Choroid plexus epithelial cell (primary cell): ENCODE measurements at places on chromosomes 1 and 21.

- peak; percentile 67 for DNase-seq
Observed at GRCh38 chr1:19418503-19418971, 66.8 kb downstream of the CAPZB start.

DNA sequence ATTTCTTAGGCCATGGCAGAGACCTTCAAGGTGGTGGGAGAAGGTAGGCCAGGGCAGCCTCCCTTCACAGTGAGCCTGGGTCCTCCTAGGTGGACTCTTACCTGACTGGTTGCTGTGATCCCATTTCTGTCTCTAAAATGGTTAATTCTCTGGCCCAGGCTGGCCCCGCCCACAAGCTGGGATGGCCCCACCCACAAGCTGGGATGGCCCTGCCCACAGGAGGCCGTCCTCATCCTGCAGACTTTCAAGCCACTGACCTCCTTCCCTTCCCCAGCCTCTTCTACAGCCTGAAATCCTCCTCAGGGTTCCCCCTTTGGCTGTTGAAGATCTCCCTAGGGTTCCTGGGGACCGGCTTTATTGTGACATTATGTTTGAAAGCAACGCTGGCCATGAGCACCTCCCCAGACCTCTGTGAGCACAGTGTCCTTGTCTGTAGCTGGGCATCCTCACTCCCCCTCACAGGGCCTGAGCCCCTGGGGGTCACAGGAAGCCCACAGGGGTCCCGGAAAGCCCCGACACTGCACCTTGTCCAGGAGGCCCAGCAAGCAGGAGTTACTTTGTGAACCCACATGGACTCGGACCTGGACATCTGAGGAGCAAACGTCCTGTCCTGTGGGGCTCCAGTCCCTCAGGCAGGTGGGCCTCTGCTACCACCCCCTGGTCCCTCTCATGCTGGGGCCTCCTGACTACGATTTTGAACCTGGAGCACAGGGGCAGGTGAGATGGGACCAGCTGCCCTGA, 621.7 kb downstream of the MATN1 start:
- DNase-seq: no peak

DNA sequence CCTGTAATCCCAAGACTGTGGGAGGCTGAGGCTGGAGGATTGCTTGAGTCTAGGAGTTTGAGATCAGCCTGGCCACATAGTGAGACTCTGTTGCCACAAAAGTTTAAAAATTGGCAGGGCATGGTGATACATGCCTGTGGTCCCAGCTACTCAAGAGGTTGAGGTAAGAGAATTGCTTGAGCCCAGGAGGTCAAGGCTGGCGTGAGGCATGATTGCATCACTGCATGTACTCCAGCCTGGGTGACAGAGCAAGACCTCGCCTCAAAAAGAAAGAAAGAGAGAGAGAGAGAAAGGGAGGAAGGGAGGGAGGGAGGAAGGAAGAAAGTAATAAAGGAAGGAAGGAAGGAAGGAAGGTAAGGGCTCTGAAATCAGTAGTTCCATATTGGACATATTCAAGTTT, 25.0 kb downstream of the GLUL start:
- no peak for DNase-seq

GRCh38 chr1:248800459-248800858, 25.3 kb downstream of the SH3BP5L start:
- no peak for DNase-seq

DNA sequence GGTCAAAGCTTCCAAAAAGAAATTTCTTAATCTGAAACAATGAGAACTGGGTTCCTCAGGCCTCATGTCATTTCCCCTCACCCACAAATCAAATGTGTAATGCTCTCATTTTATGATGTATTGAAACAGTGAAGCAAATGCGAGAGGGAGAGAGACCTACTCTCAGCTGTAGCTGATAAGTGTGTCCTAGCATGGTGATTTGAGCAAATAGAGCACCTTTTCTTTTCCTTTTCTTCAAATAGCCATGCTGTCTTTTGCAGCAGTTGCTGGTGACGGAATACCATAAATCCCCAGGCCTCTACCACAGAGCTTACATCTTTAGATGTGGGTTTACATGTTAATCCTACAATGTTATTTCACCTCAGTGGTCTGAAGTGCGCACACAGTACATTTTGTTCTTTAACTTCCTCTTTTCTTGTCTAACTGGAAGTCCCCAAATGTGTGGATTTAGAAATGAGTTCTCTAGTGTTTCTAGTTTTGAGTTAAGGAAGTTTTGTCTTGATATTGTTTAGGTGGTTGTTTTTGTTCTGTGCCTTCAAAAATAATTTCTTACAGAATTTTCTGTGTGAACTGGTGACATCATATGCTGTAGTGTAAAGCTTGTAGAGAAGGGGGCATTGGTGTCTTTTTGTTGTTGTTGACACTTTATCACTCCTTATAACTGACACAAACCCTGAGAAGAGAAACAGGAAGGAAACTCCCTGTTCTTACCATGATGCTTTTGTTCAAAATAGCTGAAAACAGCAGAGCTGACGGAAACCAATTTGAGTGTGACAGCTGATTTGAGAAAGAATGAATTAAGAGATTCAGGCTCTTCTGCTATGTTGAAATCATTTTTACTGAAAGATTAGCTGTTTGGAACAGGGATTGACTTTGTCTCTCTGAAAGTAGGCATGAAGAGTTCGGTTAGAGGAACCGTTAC, 12.2 kb downstream of the SMAP2 start:
- DNase-seq: peak; percentile 50

GRCh38 chr1:27887215-27888021, 15.1 kb downstream of the THEMIS2 start:
- DNase-seq: no peak

DNA sequence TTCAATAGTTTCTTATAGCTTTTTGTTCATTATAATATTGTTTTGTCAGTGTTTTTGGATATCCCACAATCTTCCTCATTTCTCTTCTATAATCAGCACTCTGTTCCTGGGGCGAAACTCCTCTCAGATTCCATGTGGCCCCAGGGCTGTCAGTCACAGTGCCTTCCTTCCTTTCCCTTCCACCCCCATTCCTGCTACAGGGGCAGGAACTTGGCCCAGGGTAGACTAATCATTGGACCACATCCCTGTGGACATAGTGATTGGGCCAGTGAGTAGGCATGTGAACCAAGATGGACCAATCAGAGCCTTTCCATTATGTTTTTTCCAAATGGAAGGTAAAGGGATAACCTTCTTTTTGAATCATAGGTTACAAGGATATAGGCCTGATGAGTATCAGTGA, 78.3 kb downstream of the PGM1 start:
- DNase-seq: no peak

DNA sequence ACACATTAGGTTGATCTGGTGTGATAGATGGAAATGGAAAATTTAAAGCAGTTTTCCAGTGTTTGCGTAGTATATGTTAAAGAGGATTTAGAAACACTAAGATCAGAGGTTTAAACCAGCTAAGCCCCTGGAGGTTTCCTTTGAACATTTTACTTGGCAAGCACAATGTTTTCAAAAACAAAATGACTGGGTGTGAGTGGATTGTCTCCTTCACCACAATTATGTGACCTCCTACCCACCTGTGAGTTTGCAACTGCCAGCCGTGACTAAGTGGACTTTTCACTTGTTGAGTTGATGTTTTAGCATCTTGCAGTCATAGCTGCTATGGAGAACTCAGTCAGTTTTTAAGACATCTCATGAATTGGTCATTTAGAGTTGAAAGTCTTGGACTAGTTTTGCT, 4.7 kb downstream of the CCDC190 start:
- DNase-seq: peak; percentile 99

DNA sequence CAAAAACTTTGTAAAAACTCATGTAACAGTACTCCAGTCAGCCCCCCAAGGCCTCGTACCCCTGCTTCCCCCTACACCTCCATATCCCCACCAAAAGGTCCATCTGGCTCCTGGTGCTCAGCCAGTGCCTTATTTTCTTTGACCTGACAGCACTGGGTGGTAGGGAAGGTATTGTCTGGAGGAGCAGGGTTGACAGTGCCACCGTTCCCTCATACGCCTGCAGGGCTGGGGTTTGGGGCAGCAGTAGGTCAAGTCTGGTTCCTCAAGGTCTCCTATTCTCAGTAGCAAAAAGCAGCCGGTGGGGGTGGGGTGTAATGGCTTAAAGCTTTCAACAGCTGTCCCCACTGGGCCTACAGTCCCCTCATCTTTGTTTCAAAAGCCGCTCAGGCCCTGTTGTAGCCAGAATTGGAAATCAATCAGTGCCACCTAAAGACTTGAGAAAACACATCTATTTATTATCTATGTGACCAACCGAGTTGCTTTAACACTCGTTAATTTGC, 25.3 kb upstream of the TTF2 start:
- DNase-seq: no peak

- DNase-seq: no peak
Observed at GRCh38 chr1:175380521-175381300, 188.1 kb upstream of the KIAA0040 start.

- no peak for DNase-seq
Observed at GRCh38 chr21:44286716-44287632, 1.3 kb downstream of the AIRE start.

- DNase-seq: peak; percentile 95
Observed at GRCh38 chr1:78061825-78062523, 16.2 kb downstream of the GIPC2 start.

GRCh38 chr21:37365517-37366481, 774 bp upstream of the DYRK1A start:
- peak; percentile 65 for DNase-seq

DNA sequence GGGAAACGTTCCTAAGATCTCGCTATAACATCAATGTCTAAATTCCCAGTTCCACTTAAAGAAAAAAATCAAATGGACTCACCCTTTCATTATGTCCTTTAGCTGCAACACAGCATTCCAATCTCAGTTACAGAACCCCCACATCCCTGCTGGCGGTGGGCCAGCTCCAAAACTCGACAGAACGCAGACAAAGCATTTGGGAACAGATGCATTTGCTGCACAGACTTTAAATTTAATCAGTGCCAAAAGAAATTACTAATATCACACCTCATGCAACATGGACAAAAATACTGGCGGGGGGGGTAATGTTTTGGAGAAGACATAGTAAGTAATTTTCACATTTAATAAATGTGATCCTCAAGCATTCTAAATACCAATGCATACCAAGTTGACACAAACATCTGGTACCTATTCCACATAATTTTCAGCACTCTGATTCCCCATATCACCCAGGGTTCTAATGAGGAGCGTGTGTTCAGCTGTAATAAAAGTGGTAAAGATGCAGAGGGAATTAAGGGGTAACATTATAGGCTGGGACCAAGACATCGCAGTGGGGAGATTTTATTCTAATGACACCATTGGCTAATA, 79.7 kb downstream of the TGFBR3 start:
- DNase-seq: no peak

DNA sequence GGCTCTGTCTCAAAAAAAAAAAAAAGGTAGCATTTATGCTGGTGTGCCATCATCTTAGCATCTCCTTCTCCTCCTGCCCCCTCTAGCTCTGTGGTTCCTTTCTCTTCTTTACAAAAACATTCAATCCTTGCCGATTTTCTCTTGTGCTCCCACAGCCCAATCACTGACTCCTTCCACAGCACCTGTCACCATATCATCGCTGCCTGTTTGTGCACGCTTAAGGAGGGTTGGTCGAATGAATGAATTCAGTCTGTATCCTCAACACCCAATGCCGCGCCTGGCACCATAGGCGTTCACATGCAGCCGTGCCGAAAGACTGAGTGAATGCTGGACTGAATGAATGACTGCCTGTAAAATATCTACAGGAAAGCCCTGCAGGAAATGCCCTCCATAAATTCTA, 7.9 kb downstream of the RNU5D-1 start:
- no peak for DNase-seq

DNA sequence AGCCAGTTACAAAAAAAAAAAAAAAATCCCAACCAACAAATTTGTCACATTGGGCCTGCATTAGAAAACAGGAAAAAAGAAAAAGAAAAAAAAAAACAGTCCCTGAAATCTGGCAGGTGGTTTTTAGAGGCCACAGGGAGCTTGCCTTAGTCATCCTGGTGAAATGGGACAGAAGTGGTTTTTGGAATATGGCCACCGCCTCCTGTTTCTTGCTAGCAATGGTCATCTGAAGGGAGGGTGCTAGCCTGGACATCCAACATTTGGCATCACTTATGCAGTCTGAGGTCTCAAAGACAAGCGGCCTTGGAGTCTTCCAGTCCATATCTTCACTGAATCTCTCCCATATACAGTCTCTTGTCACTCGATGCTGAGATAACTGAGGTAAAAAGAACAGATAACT, 20.1 kb upstream of the NKAIN1 start:
- no peak for DNase-seq

- no peak for DNase-seq
Observed at GRCh38 chr21:46182548-46183336, 1.5 kb downstream of the SPATC1L start.

DNA sequence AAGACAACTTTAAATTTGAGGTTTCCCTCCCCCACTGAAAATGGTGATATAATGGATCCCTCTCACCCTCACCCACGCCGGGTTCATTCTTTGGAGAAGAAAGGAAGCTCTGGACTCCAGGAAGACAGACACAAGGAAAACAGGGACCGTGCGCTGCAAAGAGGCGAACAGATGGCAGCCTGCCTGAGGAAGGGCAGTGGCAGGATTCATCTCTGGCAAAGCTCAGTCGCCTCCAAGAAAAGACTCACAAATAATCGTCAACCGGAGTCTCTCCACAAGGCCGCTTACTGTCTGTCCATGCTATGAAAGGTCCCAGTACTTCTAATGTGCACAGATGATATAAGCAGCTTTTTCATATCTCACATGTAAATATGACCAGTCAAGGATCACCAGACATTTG, 110.3 kb downstream of the TIAM1 start:
- no peak for DNase-seq

DNA sequence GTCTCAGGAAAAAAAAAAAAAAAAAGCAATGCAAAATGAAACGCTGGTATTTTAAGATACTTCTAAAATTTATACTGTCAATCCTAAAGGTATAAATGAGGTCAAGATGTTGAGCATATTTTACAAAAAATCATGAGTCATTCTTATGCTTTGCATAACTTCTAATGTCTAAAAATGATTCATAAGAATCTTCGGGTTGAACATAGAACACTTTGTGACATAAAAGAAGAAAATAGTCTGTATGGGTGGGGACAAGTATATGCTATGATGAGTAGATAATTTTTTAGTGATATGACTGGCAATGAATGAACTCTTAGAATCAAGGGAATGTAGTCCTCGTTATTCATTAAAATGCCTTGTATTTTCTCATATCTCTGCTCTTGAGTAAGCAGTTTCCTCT, 416.9 kb upstream of the USP24 start:
- DNase-seq: peak; percentile 73

GRCh38 chr1:168285971-168286927, 5.6 kb downstream of the TBX19 start:
- no peak for DNase-seq

DNA sequence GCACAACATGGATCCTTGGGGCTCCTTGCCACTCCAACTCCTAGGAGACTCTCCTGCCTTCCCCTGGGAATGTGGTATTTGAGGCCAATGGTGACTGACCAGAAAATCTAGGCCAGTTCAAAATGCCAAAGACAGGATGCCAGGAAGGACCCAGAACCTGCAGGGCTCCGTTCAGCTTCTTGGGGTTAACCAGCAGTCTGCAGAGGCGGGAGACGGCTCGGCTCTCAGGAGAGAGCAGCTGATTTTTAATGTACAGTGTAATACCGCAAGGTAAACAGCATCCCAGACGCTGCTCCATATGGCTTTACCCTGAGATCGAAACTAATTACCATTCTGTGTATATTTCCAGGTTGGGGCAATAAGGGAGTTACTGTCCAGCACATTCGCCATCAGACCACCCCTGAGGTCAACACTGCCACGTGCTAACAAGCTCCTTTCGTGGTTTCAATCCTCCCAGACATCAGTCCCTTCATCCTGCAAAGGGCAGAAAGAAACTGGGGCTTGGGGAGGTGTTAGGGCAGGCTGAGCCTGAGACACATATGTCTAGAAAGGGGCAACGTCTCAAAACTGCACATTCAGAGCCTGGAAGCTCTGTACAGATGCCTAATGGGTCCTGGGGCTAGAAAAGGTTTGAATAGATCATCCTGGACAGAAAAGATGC, 16.7 kb downstream of the ITPKB start:
- DNase-seq: no peak

- no peak for DNase-seq
Observed at GRCh38 chr1:183636334-183636682, 725 bp upstream of the ARPC5 start.
